ENCODE measurements at places on chromosomes 4 and X.

- no peak for DNase-seq
Observed at GRCh38 chr4:150583287-150584110, 1.5 kb downstream of the MAB21L2 start.

- no peak for DNase-seq
Observed at GRCh38 chr4:80694171-80694570, 336.3 kb upstream of the BMP3 start.

DNA sequence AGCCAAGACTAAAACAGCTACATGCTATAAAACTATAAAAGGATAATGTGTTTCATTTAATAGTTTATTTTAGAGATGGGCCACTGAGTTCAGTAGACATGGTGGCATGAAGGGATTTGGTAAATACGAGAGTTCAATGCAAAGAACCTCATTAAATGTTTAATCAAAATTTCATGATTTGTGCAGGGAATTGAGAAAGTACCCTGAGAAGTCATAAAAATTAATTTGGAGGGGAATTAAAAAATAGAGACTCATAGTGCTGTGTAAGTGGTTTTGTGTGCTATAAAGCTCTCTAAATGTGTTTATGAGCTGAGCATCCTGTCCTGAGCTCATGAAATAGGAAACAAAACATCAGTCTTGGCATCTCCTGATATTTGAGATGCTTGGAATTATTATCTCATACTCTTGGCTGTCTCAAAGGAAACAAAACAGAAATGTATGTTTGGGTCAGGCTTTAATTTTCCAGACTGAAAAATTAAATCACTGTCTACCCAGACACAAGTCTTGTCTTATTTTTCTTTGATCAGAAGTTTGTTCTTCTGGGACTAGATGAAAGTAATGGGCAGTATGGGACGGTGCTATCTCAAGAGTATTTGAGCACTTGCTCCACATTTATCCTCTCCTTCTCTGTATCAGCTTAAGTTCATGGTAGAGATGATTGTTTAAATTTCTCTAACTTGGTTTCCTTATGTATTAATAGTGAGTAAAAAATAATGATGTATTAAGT, 38.0 kb upstream of the EMCN start:
- no peak for DNase-seq

DNA sequence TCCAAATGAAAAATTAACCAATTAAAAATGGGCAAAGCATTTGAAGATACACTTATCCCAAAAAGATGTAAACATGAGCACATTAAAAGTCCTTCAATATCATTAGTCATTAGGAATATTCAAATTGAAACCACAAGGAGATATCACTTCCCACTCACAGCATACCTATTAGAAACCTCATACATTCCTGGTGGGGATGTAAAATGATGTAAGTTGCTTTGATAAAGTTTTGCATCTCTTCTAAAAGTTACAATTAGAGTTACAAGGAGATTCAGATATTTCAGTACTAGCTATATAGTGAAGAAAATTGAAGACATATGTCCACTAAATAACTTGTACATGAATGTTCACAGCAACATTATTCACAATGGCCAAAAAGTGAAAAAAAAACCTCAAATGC, 1109.3 kb upstream of the LCORL start:
- DNase-seq, result no peak

- DNase-seq, result no peak
Observed at GRCh38 chr4:3235581-3235980, 13.4 kb upstream of the MSANTD1 start.

DNA sequence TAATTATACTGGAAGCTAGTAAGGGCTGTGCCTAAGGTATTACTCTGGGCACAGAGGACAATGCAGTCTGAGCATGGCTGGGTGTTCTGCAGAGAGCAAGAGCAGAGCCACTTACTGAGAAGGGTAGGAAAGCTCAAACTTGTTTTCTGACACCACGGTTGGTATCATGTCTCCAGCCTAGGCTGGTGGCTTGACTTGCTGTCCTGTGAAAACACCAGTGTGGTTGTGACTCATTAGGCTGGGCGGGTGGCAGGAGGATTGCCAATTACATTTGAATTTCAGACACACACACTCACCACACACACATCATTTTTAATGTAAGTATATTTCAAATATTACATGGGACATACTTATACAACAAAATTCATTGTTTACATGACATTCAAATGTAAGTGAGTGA, 19.7 kb upstream of the MTM1 start:
- peak; percentile 43 for DNase-seq

DNA sequence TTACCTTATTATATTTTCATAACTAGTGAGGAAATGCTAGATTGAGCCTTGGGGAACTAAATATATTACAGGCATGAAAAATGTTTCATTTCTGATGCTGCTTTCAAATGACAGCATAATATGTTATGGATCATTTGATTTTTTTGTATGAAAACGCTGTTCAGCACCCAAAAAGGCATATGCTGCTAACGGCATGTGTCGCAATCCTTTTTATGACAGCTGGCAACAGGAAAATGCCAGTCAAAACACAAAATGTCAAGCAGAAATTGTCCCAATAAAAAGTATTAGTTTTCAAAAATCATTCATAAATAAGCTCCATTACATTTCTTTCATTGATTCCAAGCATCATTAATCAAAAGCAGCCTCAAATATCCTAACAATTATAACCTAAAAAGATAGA, 1244.5 kb downstream of the PCDH7 start:
- DNase-seq, result no peak

All from CD4-positive, alpha-beta T cell treated with Interleukin-4 for 4 hours (primary cell).